A549 treated with RU486 at 1 μM for 4 hours (cell line): ENCODE measurements at places on chromosomes 6 and 20. TPM values are rescaled to one million over a fixed set of nuclear protein-coding genes. Genes with fewer than 3 reads are reported as not detected.

The SYCP2 gene
- total RNA-seq: 0.30 to 0.80 TPM (median 0.32 TPM) in 5 replicates

The PNPLA1 gene
- total RNA-seq: not detected in 5 replicates

The ZNF334 gene
- not detected in 5 replicates for total RNA-seq

The NR2E1 gene
- total RNA-seq: 0.03 TPM in 1 of 5 replicates, not detected in the others

The PM20D2 gene
- 5.7 to 13.9 TPM (median 13.3 TPM) in 5 replicates for total RNA-seq
